ENCODE measurements at places on chromosomes 7 and 10.

GRCh38 chr7:3207387-3207902, 93.6 kb upstream of the SDK1 start:
- DNase-seq, result no peak

DNA sequence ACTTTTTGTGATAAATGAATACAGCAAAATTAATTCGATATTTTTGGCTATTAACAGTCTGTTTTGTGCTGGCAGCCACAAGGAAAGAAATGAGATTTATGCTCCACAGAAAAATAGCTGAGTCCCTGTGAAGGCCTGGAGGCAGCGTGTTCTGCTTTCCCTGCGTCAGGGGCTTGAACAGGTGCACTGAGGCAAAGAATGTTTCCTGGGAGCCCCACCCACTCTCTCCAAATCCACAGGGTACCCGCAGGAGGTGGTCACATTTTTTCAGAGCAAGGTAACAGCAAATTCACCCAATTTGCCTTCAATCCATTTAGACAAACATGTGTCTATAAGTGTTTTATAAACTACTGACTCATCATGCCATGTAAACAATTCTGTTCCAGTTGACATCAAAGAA, 308.1 kb downstream of the TCERG1L start:
- DNase-seq, result no peak

DNA sequence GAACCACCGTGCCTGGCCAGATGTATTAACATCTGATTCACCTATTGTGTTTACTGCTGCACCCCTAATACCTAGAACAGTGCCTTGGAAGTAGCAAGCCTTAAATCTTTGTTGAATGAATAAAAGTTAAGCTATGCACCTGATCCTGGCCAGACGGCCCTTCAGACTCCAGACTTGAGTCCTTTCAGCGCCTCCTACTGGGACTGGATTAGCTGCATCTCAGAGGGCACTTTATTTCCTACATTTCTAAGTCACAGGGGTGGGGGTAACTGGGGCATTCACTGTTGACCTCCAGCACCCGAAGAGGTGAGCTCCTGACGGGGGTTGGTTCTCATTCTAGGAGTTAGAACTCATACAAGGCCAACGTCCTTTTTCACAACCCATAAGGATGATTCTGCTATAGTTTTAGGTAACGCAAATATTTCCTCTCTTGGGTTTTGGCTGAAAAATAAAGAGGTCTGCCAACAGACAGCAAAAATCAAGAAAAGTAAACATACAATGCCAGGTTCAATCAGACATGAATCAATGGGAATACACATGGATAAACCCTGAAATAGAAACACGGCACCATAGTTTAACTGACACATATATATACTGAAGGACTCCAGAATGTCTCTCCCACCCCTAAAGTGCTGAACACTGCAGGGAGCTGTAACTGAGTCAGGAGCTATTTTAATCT, 48.0 kb upstream of the DLG5 start:
- no peak for DNase-seq

- no peak for DNase-seq
These were observed 16.0 kb downstream of the PALD1 start for GRCh38 chr10:70494536-70494935.

DNA sequence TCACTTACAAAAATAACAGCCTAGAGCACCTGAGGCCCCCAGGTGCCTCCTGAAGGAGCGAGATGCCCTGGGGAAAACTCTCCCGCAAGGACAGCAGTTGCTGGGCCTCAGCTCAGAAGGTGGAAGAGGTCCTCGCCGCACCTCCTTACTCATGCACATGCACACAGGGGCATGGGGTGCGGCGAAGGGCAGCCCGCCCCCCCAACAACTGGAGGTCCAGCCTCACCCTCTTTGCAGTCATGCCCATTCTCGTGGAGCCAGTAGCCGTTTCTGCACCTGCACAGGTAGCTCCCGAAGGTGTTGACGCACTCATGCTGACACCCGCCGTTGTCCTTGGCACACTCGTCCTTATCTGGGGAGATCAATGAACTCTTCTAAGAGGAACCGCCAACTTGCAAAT, 19.9 kb upstream of the OPALIN start:
- no peak for DNase-seq

DNA sequence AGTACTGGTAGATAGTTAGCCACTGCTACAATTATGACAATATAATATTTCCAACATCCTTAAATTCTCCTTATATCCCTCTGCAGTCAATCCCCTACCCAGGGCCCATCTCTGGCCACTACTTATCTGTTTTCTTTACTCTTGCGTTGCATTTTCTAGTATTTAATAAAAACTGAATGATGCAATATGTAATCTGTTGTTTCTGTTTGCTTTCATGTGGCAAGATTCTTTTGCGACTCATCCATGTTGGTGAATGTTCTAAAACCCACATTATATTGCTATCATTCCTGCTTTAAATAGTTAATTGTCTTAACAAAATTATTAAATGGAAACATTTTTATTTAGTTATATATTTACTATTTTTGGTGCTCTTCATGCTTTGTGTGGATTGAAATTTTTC, 338.5 kb downstream of the MDFIC start:
- no peak for DNase-seq

DNA sequence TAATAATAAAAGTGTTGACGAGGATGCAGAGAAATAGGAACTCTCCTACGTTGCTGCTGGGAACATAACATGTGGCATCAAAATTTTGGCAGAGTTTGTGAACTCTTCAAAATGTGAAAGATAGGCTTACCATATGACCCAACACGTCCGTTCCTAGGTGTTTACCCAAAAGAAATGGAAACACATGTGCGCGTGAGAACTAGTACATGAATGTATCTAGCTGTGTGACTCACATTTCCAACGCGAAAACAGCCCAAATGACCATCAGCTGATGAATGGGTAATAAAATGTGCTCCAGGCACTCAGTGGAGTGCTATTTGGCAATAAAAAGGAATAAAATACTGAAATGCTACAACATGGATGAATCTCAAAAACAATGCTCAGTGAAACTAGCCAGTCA, 10.4 kb upstream of the ELFN1 start:
- DNase-seq, result no peak

DNA sequence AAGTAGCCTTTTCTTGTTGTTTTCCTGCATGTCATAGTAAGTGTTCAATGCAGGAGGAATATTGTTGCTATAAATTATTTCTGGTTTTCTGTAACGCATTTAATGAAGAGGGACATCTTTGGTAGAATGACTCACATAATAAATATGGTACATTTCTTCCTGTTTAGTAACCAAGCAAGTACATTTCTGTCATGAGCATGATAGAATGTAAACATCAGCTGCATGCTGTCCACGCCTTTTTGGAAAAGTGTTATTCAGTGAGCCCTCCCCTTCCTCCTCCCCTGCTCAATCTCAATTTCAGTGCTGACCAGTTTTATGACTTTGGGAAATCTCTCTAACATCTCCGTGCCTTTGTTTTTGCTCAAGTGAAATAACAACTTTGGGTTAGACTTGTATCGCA, 664.0 kb downstream of the XPNPEP1 start:
- no peak for DNase-seq

DNA sequence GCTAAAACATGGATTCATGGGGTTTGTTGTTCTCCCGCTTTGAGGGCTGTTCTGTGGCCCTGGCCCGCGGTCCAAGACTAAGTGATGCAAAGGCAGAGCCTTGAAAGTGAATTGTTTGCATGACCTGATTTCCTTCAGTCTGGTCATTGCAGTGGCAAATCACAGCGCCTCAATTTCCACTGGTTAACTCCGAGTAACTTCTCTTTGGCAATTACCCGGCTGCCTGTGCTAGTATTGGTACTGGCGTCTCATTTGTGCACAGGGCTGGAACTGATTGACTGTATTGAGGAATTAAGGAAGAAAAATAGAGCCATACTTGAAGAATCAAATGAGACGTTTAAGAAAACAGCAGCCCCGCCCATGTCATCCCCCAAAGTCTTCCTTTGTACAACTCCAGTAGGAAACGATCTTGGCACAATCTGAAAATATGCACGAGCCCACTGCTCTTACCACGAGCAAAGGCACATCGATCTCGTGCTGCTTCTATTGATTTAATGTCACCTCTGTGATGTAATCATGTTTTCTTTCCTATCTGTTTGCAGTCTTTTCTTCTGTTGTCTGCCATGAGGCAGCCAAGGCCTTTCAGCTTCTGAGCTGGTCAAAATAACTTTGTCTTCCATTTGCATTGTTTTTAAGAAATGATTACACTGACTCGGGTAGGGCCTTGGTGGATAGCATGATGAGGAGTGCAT, 60.6 kb upstream of the SHH start:
- DNase-seq, result no peak

GRCh38 chr10:80139265-80139664, 6.7 kb downstream of the PLAC9 start:
- DNase-seq, result no peak

DNA sequence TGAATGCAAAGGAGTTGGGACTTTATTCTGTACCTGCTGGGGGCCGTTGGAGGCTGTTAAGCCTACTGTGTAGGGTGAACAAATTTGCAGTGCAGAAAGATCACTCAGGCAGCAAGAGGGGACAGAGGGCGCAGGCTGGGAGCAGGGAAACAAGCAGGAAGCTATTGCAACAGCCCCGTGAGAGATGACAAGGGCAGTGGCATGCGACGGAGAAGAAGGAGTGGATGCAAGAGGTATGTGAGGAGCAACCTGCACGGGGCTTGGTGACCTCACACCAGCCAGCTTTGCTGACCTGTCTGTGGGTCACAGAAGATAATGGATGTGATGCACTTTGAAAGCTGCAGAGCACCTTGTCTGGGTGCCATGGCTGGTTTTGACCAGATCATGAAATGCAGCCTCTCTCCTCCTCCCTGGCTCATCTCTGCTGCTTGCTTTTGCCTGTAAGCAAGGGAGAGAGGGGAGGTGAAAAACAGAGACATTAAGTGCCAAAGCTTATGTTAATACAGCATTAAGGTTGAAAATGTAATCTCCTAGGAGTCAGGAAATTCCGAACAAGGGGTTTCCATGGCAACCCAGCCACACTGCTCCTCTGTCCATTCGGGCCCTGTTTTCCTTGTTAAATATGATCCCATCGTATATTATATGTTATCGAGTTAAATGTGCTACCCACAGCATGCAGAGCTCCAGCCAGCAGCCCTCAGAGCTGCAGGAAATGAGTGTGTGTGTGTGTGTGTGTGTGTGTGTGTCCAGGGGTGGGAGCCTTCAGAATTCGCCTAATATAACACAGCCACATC, 314.3 kb upstream of the ZMIZ1 start:
- DNase-seq, result no peak

DNA sequence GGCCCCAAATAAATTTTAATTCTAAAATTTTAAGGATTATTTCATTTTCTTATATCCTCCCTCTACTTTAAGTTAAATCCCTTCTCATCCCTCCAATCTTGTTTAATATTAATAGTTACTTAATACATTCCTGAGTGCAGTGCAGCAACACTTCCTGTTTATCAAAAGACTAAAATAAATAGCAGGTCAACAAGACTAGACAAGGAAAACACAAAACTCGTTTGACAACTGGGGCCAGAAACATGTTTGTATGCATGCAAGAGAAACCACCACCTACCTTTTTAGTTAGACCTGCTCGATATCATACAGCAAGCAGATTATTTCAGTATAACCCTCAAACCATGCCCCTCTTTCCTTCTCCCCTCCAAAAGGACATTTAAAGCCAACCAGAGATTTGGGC, 95.8 kb downstream of the PARD3 start:
- no peak for DNase-seq

All from stimulated activated CD8-positive, alpha-beta memory T cell treated with anti-CD3 and anti-CD28 coated beads, Interleukin-7, amount 100 ng/mL, for 1 hour (primary cell).